ENCODE measurements at places on chromosomes 16 and 17.

DNA sequence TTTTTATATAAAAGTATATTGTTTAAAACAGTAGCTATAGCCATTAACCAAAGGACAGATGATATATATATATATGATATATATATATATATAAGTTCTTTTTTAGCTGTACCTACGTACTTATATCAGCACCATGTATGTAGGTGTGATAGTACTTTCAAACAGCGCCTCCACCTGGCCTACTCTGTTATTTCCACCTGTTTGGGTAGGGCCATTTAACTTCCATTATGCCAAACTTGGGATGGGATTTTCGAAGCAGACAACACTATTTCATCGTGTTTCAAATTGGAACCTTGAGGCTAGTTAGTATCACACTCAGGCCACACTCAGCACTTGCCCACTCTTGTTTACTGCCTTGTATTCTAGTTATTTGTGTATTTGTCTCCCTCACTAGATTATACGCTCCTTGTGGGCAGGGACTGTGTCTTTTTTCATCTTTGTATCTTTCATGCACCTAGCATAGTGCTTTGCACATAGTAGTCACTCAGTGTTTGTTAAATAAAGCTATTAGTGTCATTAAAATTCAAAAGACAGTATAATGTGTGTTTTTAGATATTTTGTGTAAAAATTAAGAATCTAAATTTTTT lies 11.8 kb upstream of the CLTC start:
- peak; percentile 11 for DNase-seq

DNA sequence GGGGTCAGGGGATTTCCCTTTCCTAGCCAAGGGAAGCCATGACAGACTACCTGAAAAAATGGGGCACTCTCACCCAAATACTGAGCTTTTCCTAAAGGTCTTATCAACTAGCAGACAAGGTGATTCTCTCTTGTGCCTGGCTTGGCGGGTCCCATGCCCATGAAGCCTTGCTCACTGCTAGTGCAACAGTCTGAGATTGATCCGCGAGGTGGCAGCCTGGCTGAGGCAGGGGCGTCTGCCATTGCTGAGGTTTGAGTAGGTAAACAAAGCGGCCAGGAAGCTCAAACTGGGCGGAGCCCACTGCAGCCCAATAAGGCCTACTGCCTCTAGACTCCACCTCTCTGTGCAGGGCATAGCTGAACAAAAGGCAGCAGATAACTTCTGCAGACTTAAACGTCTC lies 152.6 kb upstream of the PMFBP1 start:
- no peak for DNase-seq

- no peak for DNase-seq
These were observed 189.9 kb downstream of the AATF start for GRCh38 chr17:37138571-37139120.

DNA sequence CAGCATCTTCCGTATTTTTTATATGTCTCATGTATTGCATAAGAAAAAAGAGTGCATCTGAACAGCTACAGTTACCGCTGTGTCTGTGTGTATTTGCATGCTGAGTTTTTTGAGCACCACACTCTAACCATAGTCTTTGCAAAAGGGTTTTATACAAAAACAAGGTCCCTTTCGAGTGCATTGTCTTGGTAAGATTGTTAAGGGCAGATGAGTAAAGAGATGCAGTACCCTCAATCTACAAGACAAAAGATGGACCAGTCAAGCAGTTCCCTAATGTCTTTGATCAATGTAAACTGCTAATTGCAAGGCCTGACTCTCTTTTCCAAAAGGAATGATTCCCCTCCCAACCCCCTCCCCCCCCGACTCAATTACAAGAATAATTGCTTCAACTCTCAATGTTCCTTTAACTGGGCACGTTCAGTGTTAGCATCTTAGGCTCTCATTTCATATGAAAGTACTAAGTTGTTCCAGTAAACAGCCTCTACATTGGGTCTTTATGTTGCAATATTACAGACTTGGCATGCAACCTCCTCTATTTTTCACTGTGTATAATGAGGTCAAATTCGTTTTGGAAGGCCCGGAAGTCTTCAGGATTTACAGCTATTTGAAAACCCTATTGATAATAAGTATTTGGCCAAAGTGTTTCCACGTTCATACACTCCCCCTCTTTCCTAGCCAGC lies 471.4 kb upstream of the RBFOX1 start:
- DNase-seq: no peak

DNA sequence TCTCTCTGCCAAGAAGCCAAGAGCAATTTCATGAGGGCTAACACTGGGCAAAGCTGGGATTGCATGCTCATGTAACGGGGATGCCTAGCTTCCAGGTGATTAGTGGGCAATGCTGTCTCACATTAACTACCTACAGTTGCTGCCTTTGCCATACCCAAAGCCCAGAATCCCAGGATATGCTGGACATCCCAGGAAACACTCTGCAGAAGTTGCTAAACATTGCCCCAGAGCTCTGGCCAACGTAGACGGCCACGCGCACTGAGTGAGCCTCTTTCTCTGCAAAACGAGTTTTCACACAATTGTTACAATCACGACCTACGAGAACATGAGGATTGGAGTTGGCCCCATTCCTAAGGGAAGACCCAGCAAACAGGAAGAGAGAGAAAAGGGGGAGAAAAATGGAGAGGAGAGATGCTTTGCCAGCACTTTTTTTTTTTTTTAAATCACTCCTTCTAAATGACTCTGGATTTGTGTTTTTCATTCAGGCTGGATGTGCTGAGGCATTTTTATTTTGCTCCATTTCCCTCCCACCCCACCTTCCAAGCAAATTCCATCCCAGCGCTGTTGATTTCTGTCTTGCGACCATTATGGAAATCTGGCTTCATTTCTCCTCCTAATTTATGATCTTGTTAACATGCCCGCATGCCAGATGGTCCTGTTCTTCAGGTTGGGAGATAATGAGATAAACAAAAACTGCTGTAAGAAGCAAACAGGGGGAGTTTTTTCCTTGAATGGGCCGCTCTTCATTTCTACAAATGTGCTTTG lies 112.8 kb upstream of the DNAH9 start:
- DNase-seq: no peak

GRCh38 chr17:65430209-65430833 lies 131.1 kb downstream of the AXIN2 start:
- no peak for DNase-seq

- DNase-seq: no peak
These were observed 28.2 kb downstream of the GRIN2A start for GRCh38 chr16:10153985-10154384.

Measured in MV-4-11 (cell line).